ENCODE measurements at places on chromosomes 7 and 10. TPM values are rescaled to one million over a fixed set of nuclear protein-coding genes. Genes with fewer than 3 reads are reported as not detected.

The C10orf62 gene
- not detected for polyA plus RNA-seq

The SPACDR gene
- polyA plus RNA-seq: 4.7 TPM

The SYPL1 gene
- 111 TPM for polyA plus RNA-seq

The SLC13A4 gene
- polyA plus RNA-seq: 5.6 TPM

The CPN1 gene
- polyA plus RNA-seq: not detected

The ENTPD1 gene
- polyA plus RNA-seq: 23.1 TPM

The TFR2 gene
- 1.3 TPM for polyA plus RNA-seq

The ODAD2 gene
- 7.5 TPM for polyA plus RNA-seq

- peak; percentile 98 for DNase-seq
These were observed at the start of gene EIF4H for GRCh38 chr7:74173866-74174605. Gene EIF4H, plus strand, starts transcription at chr7:74174356. Its CDS starts 28 bp downstream, at chr7:74174384.

DNA sequence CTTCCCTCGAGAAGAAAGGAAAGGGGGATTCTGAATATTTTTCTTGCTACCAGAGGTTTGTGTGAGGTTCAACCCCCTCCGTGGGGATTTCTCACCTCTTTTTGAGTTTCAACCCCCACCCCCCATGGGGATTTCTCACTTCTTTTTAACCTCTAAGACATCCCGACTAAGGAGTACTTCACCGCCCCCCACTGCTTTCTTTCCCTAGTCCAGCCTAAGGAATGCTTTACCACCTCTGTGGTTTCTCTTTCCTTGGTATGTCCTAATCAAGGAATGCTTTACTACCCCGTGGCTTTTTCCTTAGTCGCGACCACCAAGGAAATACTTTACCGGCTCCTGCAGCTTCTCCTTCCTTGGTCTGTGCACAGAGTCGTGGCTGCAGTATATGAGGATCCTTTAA lies 149.4 kb downstream of the LYZL1 start:
- DNase-seq: no peak

DNA sequence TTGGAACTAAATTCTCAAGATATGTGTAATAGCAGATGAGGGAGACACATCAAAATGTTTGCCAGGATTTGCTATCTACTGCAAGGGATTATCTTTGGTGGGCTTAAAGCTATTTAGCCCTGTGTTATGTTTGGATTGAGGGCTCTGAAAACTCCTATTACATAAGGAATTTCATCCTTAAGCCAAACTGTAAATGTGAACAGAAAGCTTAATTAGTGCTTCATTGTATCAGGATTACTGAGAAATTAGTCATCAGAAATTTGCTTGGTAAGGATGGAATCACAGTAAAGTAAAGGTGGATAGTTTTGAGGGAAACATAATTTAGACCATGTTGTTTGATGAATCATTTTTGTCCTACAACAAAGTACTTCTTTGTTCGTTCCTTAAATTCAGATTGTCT lies 8.3 kb downstream of the ANKRD7 start:
- DNase-seq: no peak

GRCh38 chr10:88181902-88182600 lies 318.6 kb downstream of the PTEN start:
- no peak for DNase-seq

DNA sequence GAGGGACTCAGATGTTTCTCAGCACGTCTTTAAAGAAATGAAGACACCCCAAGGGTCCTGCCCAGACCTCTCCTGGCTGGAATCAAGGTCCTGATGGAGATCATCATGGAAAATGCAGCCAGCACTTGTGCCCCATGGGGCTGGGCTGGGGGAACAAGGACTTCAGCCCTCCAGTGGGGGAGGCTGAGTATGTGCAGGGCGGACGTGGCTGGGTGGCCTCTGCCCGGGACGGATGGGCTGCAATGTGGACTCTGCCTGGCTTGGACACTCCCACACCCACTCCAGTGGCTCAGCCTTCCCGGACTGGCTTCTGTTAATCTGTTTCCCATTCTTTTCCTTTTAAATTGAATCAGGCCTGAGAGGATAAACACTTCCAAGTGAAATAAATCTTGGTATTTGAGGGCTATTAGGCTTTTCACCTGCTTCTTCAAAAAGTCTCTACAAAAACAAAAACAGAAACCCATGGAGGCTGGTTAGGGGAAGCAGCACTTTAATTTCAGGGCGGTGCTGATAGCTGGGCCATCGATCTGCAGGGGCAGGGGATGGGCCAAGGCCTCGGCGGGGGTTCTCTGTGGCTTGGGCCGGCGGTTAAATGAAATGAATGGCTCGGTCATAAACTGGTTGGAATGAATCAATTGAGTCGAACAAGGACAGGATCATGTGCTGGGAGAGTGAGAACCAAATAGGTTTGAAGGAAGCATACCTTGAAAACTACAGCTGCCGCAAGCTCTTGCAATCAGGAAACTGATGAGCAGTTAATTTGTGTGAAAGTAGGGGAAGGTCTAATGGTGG lies 51.4 kb downstream of the ADARB2 start:
- no peak for DNase-seq

GRCh38 chr7:149776289-149776688 lies 2.9 kb upstream of the ZNF467 start:
- peak; percentile 73 for DNase-seq

- DNase-seq: peak; percentile 83
These were observed 231.1 kb downstream of the ARHGAP12 start for GRCh38 chr10:31697271-31698180.

DNA sequence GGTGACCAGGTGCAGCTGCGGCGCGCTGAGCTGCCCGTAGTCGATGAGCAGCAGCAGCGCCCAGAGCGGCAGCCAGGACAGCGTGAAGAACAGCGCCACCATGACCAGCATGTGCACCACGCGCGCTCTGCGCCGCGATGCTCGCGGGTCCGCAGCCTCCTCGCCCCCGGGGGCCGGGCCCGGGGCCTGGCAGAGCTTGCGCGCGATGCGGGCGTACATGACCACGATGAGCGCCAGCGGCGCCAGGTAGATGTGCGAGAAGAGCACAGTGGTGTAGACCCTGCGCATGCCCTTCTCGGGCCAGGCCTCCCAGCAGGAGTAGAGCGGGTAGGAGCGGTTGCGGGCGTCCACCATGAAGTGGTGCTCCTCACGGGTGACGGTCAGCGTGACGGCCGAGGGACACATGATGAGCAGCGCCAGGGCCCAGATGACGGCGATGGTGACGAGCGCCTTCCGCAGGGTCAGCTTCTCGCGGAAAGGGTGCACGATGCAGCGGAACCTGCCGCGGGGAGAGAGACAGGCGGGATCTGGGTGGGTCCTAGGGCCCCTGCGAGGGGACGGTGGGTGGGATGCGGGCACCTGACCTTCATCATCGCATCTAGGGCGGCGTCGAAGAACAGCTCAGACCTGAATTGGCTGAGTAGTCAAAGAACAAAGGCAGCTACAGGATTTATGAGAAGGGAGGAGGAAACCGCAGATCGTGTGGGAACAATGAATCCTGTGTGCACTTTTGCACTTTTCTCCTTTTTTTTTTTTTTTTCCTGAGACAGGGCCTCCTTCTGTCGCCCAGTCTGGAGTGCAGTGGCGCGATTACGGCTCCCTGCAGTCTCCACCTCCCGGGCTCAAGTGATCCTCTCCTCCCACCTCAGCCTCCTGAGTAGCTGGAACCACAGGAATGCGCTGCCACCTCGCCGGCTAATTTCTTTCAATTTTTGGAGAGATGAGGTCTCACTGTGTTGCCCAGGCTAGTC lies 22.4 kb upstream of the PPA1 start:
- DNase-seq: peak; percentile 82

- DNase-seq: no peak
These were observed 121.7 kb downstream of the DOCK4 start for GRCh38 chr7:112084520-112084971.

- no peak for DNase-seq
These were observed 25.1 kb downstream of the SGCE start for GRCh38 chr7:94630855-94631254.

DNA sequence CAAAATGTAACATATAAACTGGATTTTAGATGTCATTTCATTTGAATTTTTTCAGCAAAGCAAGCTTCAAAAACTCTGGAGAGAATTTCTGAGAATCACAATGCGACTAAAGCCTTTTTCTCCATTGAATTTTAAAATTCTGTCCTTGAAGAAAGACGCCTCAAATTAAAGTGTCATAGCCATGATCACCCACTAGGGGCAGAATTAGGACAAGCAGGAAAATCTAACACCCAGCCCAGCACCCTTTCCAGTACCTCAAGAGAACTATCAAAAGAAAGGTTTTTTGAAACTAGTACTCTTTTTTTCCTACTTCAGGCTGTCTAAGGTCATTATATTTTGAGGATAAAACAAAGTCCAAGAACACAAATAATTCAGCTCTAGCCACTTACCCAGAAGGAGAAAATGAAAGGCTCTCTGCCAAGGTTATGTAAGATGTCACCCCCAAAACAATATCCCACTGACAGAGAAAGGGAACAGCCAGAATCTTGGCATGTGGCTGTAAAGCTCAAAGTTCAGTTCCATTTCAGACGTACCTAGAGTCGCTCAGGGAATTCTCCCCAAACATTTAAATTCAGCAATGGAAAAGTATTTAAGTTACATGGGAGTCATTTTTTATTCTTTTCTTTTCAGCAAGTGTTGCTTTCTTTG lies 299.4 kb downstream of the SNX13 start:
- DNase-seq: no peak

All from left lung (tissue), 14 donors.